ENCODE measurements at places on chromosomes 3 and 15.

GRCh38 chr3:89867286-89867685 is 759.9 kb downstream of the EPHA3 start:
- no peak for DNase-seq

GRCh38 chr3:168094877-168095610 is 680 bp downstream of the GOLIM4 start:
- peak; percentile 25 for DNase-seq

DNA sequence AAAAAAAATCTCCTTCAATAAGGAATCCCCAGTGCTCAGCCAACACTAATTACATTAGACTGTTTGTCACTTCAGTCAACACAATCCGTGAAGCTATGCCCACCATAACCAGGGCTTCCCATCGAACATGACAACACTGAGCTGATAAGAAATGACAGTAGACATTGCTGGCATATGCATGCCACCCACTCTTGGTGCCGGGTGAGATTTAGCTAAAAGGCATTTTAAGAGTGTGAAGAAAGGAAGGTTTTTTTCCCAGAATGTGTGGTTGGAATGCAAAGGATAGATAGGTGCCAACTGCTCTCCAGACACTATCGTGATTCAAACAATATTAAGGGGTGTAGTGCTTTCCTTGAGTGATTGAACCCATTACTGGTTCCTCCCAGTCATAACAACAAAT is 344.0 kb upstream of the LMCD1 start:
- DNase-seq, result no peak

DNA sequence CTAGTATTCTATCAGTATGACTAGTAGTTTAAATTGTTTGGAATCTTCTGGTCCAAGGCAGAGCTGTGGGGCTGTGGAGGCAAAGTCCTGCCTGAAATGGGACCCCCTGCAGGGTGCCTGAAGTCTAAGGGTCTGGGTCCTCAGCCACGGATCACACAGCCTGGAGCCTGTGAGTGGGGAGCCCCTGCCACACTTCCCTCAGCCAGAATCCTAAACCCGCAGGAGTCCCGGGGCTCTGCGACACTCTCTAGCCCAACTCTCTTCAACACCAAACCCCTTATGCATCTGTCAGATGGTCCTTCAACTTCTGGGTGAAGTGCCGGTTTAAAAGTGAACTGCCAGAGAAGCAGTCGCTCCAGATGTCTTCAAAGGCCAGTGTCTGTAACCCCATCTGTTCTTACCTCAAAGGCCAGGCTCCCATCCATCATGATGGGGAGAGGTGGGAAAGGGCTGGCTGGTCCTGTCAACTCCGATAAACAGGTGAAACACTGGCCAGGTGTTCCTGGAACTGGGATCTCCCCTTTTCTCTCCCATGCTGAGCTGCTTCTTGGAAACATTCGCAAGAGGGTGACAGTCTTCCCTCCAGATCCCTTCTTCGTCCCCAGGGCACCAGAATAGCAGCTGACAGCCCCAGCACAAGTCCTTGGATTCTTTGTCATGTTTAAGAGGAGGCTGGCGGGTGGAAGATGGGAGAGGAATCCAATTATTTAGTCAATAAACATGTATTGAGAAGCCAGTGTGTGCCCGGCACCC is 45.6 kb downstream of the CPN2 start:
- no peak for DNase-seq

- no peak for DNase-seq
Observed at GRCh38 chr3:11570789-11571495, 72.8 kb downstream of the VGLL4 start.

GRCh38 chr15:62770752-62771151 is 271.8 kb upstream of the TPM1 start:
- no peak for DNase-seq

GRCh38 chr3:9401986-9402385 is 4.6 kb downstream of the SETD5 start:
- DNase-seq, result no peak

DNA sequence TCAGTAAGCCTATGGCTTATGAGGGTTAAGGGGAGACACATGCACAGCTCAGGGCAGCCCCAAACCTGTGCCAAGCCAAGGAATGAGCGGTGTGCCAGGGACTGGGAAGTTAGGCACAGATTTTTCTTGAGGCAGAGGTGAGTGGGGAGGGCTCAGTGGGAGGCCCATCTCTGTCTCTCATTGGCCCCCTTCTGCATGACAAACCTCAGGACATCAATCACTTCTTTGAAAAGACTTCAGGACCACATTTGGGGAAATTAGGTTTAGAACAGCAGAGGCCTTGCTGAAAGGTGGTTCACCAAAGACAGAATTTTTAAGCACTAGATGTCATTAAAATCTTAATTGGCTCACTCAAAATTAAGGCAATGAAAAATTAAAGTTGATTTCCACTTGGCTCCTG is 57.2 kb downstream of the RAB11A start:
- DNase-seq, result no peak

DNA sequence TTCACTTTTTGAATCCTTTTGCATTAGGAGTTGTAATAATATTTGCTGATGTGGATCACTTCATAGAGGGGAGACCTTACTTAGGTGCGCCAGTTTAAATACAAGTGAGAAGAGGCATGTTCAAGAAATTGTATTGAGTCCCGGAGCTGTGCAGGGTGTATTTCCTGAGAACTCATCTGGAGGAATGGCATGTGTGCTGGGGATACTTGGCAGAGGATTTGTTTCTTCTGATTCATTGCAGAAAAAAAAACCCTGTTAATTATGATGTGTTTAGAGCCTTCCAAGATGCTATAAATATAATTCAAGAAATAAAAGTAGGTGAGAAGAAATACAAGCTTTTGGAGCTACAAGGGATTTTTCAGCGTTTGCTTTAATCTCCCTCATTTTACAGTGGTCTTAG is 97.6 kb downstream of the TPRG1 start:
- peak; percentile 14 for DNase-seq

DNA sequence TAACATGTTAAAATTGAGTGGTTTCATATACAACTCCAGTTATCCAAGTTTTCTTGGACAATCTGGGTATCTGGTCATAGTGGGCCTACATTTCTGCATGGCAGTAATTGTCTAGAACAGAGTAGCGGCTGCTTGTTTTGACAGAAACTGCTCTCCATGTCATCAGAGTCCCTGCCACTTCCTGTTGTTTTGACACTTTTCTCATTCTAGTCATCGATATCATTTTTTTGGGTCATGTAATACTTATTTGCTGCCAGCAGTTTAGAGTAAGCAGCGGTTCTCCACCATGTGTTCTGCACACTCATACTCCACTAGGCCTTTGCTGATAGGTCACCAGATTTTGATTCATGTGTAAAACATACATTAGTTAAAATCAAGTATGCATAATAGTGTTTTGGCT is 81.5 kb downstream of the SLC25A26 start:
- no peak for DNase-seq

DNA sequence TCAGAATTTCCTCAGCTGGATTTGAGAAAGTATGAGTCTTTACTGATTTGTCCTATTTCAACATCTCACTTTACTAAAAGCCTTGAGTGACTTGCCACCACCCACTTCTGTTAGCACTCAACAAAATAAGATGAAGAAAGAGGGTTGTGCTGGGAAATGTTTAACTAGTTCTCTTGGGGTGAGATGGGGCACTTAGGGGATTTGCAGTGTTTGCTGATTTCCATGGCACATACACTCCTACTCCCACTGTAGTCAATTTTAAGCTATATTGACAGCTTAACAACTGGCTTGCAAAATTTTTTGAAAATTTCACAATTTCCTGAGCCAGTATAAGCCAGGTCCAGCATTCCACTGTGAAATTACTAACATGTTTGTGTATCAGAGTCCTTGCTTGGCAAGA is 463.1 kb upstream of the ARHGEF26 start:
- no peak for DNase-seq

- no peak for DNase-seq
Observed at GRCh38 chr15:88658070-88658965, 19.5 kb downstream of the ISG20 start.

- no peak for DNase-seq
Observed at GRCh38 chr3:72129501-72130094, 344.6 kb upstream of the PROK2 start.

DNA sequence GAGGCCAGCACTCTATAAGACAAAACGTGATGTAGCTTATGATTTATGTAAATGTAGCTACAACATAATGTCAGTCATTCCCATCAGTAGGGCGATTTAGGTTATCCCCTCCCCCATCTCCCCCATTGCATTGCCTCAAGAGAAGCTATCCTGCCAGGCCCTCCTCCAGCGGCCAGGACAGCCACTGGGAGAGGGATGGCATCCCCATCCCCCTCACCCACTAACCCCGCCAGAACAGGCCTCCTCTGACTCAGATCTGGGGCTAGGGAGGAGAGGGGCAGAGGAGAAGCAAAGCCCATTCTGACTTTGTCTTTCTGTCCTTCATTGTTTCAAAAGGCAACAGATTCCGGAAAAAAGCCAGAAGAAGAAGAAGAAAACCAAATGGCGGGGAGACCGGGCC is 32.6 kb upstream of the ESYT3 start:
- DNase-seq, result no peak

DNA sequence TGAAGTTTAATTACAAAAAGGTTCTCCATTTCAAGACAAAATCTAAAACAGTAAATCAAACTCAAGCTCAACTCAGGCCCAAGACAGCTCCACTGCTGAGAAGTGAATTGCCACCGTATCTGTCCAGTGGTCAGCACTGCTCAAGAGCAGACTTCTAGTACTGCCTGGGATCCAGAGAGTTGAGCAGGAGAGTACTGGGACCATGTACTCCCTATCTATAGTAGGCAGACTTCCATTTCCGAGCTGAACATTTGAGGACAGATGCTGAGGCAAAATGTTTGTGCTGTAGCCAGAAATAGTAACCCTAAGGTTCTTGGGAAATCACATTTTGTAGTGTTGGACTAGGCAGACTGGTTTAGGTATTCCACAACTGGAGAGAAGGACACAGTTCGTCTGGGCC is 44.1 kb downstream of the MRPL3 start:
- DNase-seq, result no peak

GRCh38 chr3:76134166-76134565 is 348.8 kb upstream of the ZNF717 start:
- no peak for DNase-seq

GRCh38 chr15:69525543-69525942 is 72.9 kb downstream of the RPLP1 start:
- no peak for DNase-seq

GRCh38 chr15:71853543-71853942 is 43.2 kb downstream of the NR2E3 start:
- no peak for DNase-seq

DNA sequence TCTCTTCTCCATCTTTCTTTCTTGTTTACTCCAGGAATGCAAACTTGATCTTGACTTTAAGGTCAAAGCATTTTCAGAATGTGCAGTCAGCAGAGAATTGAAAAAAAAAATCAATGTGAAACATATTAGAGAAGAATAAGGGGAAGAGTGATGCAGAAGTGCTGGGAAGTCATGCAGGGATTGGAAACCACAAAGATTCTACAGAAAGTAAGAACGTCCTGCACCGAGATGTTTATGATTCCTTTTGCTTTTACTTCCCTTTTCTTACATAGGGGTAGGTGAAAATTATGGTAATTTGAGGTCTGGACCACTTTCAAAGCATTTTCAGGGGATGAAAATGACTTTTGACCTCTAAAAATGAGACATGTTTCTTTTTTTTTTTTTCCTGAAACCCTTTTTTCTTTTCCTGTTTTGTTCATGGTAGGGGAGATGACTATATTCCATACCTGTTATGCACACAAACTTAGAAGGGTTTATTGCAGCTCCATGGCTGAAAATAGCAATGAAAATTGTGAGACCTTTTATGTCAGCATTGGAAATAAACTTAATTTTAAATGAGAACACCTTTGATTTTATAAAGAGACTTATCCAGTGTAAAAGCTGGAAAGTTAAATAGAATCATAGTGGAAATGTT is 623.5 kb upstream of the TBL1XR1 start:
- DNase-seq, result no peak

- no peak for DNase-seq
Observed at GRCh38 chr3:188183452-188183851, 29.5 kb downstream of the LPP start.

- DNase-seq, result peak; percentile 30
Observed at GRCh38 chr15:26590676-26591075, 182.2 kb downstream of the GABRB3 start.

DNA sequence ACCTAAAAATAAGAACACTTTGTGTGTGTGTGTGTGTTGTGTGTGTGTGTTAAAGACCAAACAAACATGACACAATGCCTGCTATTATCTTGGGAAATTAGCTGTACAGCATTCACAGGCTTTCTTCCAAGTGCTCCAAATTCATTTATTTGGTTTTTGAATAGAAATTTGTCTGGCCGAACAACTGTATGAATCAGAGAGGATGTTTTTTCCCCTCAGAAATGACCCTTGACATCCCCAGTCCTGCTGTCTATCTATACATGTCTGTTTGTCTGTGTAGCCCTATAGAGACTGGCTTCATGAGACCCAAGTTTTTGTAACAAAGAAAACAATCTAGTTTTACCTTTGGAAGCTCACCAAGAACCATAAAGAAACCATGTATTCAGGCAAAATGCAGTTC is 549.8 kb downstream of the NSUN3 start:
- DNase-seq, result peak; percentile 33

- DNase-seq, result no peak
Observed at GRCh38 chr15:90585863-90586262, 56.1 kb downstream of the CRTC3 start.

DNA sequence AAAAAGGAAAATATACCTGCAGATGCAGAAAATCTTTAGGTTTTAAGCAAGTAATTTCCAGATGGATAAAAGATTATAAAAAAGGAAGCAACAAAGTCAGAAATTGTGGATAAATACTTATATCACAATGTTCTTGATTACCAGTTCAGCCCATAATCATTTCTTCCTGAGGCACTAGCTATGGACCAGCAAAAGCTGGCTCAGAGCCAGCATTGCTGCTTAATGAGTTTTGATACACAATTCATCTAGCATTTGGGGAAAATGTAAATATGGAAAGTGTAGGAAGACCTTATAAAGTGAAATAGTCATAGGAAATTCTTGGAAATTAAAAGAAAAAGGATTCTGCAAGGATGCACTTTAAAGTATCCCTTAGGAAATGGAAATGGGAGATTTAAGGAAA is 168.3 kb upstream of the GBE1 start:
- DNase-seq, result peak; percentile 16

GRCh38 chr15:59611276-59612260 is at the start of gene GCNT3:
GCNT3 (plus strand) TSS chr15:59611783; CDS start chr15:59618239, 6,456 bp downstream.
- DNase-seq, result no peak

DNA sequence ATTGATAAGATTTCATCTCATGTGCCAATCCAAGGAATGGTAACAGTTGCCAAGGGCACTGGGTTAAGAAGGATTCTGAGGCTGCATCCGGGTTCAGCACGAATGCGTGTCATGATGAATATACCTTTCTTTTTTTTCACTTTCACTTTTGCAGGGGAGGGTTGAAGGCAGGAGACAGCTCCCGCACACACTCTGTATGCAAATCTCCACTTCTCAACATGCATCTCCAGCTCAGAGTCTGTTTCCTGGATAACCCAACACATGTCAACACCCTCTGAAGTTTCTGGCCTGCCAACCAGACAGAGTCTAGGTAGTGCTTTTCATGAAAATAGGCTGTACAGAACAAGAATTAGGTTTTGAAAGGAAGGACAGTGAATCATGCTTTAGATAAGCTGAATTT is 21.6 kb downstream of the B4GALT4 start:
- DNase-seq, result no peak

- DNase-seq, result no peak
Observed at GRCh38 chr3:117010318-117010717, 300.7 kb downstream of the TUSC7 start.

All from G401 (cell line).